Smooth muscle cell of trachea (primary cell): ENCODE measurements at places on chromosomes 5 and 9. TPM values are rescaled to one million over a fixed set of nuclear protein-coding genes. Genes with fewer than 3 reads are reported as not detected.

Gene NUP155
- total RNA-seq: 22.2 and 37.2 TPM in 2 replicates

Gene LECT2
- not detected in 2 replicates for total RNA-seq

Gene TTC16
- total RNA-seq: 0.15 TPM in 1 of 2 replicates, not detected in the other

Gene IL4
- not detected in 2 replicates for total RNA-seq

Gene WDR38
- not detected in 2 replicates for total RNA-seq

Gene PCDHA2
- total RNA-seq: 0.17 TPM in 1 of 2 replicates, not detected in the other

Gene LCN9
- total RNA-seq: not detected in 2 replicates

Gene SLC1A1
- total RNA-seq: 7.7 and 12.9 TPM in 2 replicates
